ENCODE measurements at places on chromosomes 11 and 22. TPM values are rescaled to one million over a fixed set of nuclear protein-coding genes. Genes with fewer than 3 reads are reported as not detected.

DNA sequence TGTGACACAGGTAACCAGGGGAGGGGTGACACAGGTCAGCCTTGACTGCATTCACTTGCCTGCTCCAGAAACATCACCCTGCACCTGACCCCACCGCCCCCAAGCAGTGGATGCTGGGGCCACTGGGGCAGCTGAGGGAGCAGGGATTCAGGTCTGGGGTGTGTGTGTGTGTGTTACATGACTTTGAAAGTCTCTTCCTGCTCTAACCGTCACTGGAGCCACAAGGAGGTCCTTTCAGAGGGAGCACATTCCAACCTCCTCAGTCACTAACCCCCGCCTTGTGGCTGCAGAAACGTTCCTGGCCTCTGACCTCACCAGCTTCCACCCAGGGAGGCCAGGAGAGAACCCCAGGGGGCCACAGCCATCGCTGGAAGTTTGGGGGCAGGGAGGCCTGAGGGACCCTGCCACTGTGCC is 2.9 kb upstream of the FOSL1 start:
- peak; percentile 13 for ATAC-seq

SELENOM gene
- total RNA-seq = 13.7 TPM

DNA sequence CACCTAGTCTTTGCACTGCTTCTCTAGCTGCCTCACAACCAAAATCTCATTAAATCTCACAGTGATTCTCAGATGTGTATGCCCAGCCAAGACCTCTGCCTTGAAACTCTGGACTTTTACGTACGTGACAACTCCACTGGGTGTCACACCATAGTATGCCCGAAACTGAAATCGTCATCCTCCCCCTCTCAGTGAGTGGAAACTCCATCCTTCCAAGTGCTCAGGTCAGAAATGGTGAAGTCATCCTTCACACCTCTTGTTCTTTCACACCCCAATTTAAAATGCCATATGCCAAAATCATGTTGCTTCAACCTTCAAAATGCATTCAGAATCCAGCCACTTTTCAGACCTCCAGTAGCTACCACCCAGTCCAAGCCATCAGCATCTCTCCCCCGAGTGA is 42.5 kb downstream of the SFI1 start:
- no peak for ATAC-seq

NEFH gene
- not detected for total RNA-seq

RRP8 gene
- total RNA-seq = 13.2 TPM

- no peak for ATAC-seq
Observed at GRCh38 chr22:35303029-35303624, 3.4 kb downstream of the TOM1 start.

- peak; percentile 86 for ATAC-seq
Observed at GRCh38 chr22:37043828-37044538, 7.6 kb upstream of the KCTD17 start.

NAT10 gene
- total RNA-seq = 41.1 TPM

GRCh38 chr11:85923455-85923854 is 68.3 kb downstream of the CCDC83 start:
- no peak for ATAC-seq

LMNTD2 gene
- total RNA-seq = 3.0 TPM

APBB1 gene
- 2.6 TPM for total RNA-seq

DDTL gene
- 1.7 TPM for total RNA-seq

PARVG gene
- 2.1 TPM for total RNA-seq

DNA sequence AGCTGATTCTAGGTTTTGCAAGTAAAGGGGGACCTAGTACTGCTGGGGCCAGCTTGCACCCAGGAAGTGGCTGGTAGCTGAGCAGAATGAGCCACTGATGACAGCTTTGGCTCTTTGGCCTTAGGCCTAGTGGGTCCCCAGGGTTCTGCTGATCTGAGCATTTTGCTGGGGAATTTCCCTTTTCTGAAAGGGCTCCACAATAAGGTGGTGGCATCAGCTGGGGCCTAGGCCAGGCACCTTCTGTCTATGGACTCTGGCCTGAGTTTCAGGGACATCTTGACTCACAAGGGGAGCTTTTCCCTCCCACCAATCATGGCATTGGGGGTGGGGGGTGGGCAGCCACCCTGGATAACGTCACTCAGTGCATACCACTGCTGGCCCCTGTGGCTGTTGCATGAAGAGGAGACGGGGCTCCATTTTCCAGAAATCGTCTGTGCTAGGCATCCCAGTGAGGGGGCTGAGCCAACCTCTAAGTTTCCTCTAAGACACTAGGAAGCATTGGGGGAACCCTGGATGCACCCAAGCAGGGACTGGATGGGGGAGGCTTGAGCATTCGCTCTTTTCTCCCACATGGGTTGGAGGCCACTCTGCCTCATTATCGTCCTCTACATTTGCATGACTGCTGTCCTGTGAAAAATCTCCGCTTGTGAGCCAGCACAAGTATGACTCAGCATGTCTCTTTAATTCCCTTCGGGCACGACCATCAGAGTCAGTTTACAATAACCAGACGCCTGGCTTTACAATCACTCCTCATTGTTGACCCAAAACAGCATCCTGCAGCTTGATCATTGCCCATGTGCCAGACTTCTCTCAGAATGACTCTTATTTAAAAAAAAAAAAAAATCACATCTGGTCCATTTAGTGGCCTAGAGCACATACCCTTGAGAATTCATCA is 145.0 kb upstream of the THY1 start:
- no peak for ATAC-seq

CCDC116 gene
- total RNA-seq = not detected

PLAAT4 gene
- total RNA-seq = 5.5 TPM

OR51B5 gene
- total RNA-seq = not detected

DNA sequence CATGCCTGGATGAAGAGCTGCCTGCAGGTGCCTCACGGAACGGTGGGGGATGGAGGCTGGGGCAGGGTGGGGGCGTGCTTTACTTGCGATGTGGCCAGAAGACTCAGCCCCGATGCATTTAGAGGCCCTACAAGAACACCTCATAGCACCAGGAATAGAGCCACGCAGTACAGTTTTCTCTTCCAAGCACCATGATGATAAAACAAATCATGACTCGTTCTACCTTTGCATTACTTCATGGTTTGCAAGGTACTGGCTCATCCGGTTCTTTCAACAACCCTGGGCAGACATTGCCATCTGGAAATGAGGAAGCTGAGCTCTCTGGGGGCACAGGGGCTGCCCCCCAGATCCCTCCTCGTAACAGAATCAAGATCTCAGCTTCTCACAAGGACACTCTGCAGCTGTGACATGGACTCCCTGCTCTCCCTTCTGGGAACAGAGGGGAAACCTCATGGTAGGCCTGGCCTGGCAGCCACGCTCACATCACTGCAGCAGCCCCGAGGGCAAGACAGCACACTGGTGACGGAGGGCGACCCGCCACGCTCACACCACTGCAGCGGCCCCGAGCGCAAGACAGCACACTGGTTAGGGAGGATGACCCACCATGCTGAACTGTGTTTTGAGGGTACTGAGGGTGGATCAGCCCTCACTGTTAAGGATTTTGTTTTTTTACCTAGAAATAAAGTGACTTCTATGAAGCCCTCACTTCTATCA is 46.9 kb downstream of the PHF21B start:
- peak; percentile 46 for ATAC-seq

DNA sequence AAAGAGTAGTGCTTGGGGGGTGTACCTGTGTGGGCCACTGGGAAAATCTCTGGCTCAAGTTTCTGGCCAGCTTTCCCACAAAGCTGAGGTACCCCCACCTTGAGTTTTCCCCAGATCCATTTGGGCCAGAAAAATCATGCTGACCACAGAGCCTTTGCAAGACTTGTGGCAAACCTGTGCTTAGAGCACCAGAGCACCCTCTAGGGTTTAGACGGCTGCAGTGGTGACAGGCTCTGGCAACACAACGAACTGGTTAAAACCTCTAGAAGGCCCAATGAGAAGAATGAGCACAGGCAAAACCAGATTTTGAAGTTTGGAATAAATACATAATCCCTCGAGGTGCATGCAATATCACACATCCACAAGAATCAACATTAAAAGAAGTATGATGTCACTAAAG is 290.7 kb upstream of the FOLH1 start:
- no peak for ATAC-seq

FZD4 gene
- 3.3 TPM for total RNA-seq

GRCh38 chr11:111967649-111968048 is 30.5 kb downstream of the DIXDC1 start:
- ATAC-seq = no peak

GRCh38 chr11:8315954-8316353 is 52.3 kb upstream of the LMO1 start:
- ATAC-seq = no peak

GPR83 gene
- not detected for total RNA-seq
